Ovary (tissue), 10 donors: ENCODE measurements at places on chromosomes 6 and 20.

DNA sequence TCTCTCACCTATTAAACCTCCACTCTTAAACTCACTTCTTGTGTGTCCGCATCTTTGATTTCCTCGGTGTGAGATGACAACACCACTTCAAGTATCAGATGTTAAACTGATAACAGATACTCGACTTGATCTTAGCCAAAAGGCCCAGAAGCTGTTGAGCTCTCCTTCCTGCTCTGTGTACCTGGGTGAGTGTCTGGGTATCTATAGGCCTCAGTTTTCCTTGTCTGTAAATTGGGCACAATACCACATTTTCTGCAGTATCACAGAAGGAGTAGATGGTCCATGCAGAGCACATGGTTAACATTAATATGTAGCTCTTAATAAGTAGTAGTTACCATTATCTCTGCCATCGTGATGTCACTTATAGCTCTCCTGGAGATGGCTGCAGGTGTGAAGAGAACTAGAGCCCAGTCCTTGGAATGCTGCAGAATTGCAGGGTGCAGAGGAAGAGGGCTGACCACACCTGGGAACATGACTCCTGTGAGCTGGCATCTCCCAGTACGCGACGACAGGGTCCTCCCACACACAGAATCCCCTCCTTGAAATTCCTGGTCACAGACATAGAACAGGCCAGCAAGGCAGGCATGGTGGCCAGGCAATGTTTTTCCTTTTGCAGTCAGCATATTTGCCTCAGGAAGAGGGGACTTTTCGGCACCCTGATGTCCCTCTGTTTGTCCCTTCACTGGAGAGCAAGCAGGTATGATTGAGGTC is 110.3 kb upstream of the SNX9 start:
- no peak for DNase-seq

DNA sequence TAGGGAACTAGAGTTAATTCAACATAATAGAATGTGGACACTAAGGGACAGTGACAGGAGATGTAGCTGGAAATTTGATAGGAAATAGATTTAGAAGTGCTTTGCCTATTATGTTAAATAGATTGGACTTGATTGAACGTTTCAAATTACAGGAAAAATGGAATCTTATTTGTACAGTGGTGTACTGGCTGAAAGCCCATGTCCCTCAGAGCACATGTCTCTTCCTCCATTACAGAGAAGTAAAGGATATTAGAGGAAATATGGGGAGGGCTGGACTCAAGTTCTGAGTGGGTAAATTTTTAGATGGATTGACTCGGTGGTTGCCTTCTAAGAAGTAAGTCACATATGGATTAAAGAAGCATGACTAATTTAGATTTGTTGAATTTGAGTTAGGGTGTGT is 11.4 kb downstream of the PKIB start:
- DNase-seq, result no peak

DNA sequence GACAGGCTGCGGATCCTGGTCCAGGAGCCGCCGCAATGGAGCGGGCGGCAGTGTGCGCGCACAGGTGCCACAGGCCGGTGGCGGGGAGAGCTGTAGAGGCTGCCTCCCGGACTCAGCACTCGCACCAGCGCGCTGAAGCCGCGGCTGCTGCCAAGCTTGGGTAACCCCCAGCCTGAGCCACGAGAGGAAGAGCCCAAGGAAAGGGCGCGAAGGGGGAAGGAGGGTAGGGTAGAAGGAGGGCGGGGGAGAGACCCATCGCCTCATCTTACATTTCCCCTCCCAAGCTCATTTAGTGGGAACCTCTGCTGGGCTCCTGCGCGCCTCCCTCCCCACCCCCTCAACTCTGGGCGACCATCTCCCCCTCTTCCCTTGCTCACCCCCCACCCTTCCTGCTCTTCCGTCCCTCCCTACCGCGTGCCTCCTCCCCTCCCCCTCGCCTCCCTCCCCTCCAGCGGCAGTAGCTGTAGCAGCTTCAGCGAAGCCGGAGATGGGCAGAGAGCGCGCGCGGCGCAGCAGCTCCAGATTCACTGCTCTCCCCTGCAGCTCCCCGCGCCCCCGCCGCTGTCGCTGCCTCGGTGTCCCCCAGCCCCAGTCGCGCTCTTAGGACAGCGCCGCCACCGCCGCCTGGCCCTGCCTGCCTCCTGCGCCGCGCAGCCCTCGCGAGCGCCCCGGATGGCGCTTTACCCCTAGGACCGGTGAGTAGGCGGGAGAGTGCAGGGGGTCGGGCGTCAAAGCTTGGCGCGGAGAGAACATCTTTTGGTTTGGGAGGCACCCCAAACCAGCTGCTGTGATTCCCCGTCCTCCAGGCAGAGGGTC is at the start of gene FUT9:
Gene FUT9 (plus strand): TSS at position 457 of the 816 bp plus-strand sequence. CDS start 187,182 bp downstream, outside the sequence.
- peak; percentile 3 for DNase-seq

GRCh38 chr6:77879527-77879926 is 226.7 kb downstream of the MEI4 start:
- DNase-seq, result no peak
